ENCODE measurements at places on chromosomes 1 and 21.

DNA sequence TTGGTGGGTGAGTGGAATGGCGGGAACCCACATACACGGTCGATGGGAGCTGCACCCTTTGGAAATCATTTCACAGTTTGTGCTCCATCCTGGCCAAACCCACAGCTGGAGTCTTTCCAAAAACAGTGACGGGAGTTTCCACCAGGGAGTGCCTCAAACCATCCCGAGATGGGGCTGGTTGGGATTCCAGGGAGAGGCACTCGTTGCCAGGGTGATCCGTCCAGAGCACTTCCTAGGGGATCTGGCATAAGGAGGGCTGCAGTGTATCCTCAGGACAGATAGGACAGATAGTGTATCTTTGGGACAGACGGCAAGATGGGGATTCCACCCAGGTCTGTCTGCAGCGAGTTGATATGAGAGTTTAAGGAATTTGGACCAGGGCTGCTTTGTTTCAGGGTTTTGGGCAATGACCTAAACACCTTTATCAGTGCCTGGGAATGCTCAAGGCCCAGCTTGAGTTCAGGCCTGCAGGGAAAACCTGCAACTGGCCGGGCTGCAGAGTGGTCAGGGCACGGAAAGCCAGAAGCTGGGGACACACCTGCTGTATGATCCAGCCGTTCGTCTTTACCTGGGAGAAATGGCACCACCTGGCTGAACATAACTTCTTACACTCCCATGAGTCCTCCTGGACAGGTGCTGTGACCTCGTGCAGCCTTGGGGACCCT, 3.4 kb upstream of the POFUT2 start:
- no peak for DNase-seq

- DNase-seq, result no peak
Measured at GRCh38 chr1:93143136-93143535, 37.1 kb downstream of the TMED5 start.

DNA sequence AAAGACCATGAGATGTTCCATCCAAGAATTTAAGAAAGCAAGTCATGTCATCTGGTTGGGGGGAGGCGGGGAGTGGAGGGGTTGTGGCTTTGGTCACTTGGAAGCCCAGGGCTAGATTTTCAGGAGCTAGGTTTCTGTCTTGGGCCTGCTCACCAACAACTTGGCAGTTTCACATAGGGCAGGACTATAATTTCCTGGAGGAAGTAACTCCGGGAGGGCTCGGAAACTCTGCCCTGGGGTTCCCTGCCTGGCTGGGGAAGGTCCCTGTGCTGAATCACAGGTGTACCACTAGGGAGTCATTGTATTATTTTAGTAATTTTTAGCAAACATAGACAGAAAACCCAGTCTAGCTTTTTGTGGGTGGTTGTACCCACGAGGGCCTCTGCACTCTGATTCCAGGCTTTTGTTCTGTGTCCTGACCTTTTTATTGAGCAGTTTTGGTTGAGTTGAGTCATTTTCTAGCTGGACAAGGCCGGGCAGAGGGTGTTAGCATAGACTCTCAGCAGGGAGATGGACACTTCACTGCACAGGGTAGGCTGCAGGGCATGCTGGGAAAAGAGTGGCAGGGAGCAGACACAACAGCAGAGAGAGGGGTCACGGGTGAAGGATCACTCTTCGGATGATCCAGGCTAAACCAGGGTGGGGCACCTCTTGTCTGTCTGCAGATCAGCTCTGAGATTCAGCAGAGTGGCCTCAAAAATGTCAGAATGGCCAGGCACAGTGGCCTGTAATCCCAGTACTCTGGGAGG, 144.7 kb downstream of the GRIK3 start:
- no peak for DNase-seq

GRCh38 chr1:228099331-228099732, 3.8 kb downstream of the C1orf35 start:
- no peak for DNase-seq

DNA sequence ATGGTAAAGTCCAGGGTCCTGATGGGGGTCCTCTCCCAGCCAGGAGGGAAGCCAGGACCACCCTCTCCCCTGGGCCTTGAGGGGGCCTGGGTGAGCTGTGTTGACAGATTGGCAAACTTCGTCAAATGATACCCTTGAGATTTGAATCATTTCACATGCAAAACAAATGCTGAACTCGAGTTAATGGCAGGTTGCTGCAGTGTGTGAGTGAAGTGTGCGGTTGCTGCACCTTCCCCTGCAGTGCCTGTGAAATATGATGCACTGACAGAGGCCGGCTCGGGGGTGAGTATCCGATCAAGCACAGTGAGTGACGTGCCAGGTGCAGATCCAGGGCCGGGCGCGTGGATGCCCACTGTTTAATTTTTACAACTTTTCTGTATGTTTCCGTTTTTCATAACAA, 5.7 kb upstream of the KRTAP12-1 start:
- no peak for DNase-seq

All from activated CD4-positive, alpha-beta T cell treated with anti-CD3 and anti-CD28 coated beads for 1 hour (primary cell).